Colonic mucosa (tissue), 4 donors: ENCODE measurements at places on chromosomes 2 and 18. TPM values are rescaled to one million over a fixed set of nuclear protein-coding genes. Genes with fewer than 3 reads are reported as not detected.

DNA sequence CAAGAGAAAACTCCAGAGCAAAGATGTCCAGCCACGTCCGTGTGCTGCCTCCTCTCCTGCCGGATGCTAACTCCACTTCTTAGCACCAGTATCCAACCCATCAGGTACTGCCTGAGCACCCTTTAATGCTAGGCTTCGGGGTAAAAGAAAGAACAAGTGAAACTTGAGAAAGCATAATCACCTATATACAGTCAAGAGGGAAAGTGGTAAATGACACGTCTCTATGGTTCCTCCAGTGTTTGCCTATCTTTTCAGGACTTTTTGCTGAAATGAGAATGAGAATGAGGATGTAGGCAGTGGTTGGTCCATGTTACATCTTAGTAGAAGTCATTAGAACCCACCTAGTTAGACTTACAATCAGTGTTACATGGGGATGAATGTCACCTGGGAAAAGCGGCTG lies 47.9 kb downstream of the EPHA4 start:
- DNase-seq, result no peak
- no peaks in the 10 kb centered on the region for H3K36me3 ChIP-seq
- peaks cover 2% of the 10 kb centered on the region for H3K4me1 ChIP-seq

GRCh38 chr2:196334710-196335109 lies 163.3 kb upstream of the STK17B start:
- no peak for DNase-seq
- H3K4me3 ChIP-seq, result no peak overlapping the region
- H3K4me1 ChIP-seq, result no peaks in the 10 kb centered on the region
- H3K27ac ChIP-seq, result no peak overlapping the region
- H3K27me3 ChIP-seq, result no peaks in the 10 kb centered on the region

GRCh38 chr2:8168876-8169424 lies 512.9 kb upstream of the ID2 start:
- H3K27me3 ChIP-seq, result no peaks in the 10 kb centered on the region
- H3K4me3 ChIP-seq, result no peak overlapping the region
- no peak for DNase-seq
- H3K4me1 ChIP-seq, result no peaks in the 10 kb centered on the region

DNA sequence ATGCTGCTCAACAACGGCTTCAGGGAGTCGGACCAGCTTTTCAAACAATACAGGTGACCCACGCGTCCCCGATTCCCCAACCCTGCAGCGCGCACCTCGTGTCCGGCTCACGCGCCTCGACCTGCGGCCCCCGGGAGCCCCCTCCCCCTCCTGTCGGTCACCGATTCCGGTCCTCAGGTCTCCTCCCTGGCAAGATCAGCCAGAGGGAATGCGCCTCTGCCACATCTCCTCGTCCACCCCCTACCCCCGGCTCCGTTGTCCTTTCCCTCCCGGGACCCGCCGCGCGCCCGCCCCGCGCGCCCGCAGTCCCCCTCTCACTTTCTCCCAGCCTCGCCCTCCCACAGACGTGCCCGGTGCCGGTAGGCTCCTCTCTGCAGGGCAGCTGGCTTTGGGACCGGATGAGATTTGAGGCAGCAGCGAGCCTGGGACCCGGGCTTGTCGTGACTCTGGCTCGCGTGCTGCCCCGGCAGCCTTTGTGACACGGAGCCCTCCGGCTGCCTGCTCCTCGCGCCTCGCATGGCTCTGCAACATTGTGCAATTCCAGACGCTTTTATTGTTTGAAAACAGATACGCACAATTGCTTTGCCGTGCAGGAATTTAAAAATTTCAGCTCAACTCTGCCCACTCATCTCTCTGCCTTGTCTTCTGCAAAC lies 558 bp downstream of the TTC39C start:
- H3K4me1 ChIP-seq, result peaks cover 9% of the 10 kb centered on the region
- DNase-seq, result peak; percentile 56
- peak overlapping the region; percentile 76 for H3K4me3 ChIP-seq
- H3K36me3 ChIP-seq, result no peaks in the 10 kb centered on the region

DNA sequence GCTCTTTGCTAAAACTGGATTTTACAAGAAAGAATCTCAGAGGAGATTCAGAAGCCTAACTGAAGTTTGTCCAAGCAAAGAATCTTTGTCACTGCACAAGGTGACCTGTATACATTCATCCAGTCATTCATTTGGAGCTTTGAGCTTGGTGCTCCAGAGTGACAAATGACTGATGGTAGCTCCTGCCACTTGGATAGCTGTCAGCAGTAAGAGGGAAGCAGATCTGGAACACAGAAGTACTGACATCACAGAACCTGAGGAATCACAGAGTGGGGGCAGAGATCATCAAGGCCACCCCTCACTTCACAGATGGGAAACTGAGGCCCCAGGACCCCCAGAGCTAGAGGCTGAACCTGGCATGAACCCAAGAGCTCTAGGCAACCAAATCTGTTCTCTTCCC lies 28.8 kb upstream of the IGFBP2 start:
- no peak overlapping the region for H3K27ac ChIP-seq
- H3K4me1 ChIP-seq, result no peaks in the 10 kb centered on the region
- H3K36me3 ChIP-seq, result no peaks in the 10 kb centered on the region
- H3K27me3 ChIP-seq, result no peaks in the 10 kb centered on the region

GRCh38 chr18:77567205-77567604 lies 317.6 kb downstream of the GALR1 start:
- no peaks in the 10 kb centered on the region for H3K27me3 ChIP-seq
- no peak for DNase-seq
- H3K4me1 ChIP-seq, result no peaks in the 10 kb centered on the region
- no peak overlapping the region for H3K27ac ChIP-seq

Gene TRAK2
- 50.3 TPM for total RNA-seq

Gene L3MBTL4
- 3.8 TPM for total RNA-seq

Gene TFPI
- total RNA-seq, result 23.4 TPM
